T1000 (cell line): ENCODE measurements at places on chromosomes 7 and 10.

DNA sequence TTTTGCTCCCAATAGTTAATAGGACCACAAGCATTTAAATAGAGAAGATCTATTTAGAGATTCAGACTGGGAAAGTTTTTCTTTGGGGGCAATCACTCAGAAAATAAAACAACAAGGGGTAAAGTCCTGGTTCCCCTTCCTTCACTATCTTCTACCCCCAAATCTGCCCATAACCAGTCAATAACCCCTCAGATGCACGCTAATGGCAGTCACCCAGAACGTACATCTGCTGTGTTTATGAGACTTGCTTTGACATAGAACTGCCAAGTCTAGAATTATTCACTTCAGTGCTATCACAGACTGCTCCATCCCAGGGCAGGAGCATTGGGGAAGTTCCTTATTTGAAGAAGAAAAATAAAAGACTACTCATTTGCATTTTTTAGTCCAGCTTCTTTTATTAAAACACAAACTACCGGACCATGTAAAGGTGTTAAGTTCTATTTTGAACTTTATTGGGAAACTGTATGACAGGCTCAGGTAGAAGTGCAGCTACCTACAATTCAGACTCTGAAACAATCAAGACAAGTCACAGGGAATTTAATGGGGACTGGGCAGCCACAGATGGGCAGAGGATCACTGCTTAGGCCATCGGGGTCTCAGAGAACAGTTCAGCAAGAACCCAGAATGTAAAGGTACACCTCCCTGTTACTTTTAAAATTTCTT is 38.4 kb downstream of the ANK3 start:
- no peak for DNase-seq

DNA sequence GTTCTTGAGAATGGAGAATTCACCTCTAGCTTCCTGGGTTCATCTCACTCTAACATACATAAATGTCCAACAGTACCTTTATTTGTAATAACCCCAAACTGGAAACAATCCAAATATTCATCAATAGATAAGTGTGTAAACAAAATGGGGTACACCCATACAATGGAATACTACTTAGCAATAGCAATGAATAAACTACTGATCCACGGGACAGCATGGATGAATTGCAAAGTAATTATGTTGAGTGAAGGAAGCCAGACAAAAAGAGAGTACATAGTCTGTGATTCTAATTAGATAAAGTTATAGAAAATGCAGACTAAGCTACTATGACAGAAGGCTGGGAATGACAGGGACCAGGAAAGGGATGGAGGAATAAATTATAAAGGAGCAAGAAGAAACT is 391.3 kb downstream of the CCSER2 start:
- DNase-seq: no peak

DNA sequence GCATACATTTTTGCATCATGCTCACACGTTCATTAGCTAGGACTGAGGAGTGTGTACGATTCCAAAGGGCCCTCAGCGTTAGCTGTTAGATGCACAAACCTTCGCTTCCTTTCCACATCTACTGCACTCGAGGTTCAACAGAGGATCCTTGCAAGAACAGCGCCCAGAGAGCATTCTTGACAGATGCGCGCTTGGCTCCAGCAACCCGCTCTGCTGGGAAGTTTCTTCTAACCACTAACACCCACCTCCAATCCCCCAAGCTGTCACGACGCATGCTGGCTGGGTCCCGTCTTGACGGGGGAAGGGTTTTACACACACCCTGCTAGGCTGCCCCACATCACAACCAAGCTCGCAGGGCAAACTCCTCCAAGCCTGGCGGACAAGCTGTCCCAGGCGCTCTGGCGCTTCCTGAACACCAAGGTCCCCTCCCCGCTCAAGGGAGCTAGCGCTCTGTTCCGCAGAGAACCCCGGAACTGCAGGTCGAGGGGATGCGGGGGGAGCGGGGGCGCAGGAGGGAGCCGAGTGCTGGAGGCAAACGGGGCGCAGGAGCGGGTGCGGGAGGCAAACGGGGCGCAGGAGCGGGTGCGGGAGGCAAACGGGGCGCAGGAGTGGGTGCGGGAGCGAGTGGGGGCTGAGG is 653 bp upstream of the ADRB1 start:
- DNase-seq: no peak

DNA sequence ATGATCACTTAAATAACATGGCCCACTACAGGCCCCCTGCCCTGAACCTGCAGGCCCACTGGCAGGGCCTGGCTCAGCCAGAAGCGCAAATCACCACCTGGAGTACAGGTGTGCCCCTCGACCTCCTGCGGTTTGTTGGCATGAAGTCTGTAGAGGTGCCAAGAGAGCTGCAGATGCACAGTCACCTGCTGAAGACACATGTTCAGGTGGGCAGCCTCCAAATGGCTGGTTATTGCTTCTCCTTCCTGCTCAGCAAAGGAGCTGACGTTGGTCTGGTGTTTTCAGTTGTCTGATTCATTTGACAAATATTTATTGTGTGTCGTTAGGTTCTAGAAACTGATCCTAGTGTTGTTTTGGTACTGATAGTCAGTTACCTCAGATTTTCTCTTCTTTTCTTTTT is 29.0 kb downstream of the DHTKD1 start:
- no peak for DNase-seq

DNA sequence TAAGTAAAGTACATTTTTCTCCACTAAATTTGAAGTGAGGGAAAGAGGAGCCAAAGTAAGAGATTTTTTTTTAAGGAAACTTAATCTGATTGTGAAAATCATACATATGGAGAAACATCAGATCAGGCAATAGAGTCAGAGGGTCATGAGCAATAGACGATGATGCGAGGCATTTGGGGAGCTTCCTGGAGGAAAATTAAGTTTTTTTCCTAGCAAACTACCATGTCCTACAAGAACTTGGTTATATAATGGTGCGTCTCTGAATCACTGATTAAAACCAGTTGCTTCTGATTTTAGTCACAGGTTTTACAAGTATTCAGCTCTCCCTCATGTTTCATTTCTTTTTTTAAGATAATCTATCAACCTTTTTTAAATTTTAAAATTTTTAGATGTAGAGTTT is 52.1 kb upstream of the MTURN start:
- DNase-seq: no peak

- no peak for DNase-seq
Measured at GRCh38 chr10:88725798-88726197, 19.7 kb downstream of the LIPK start.

- DNase-seq: no peak
Measured at GRCh38 chr7:116802746-116803152, 59.6 kb upstream of the CAPZA2 start.

DNA sequence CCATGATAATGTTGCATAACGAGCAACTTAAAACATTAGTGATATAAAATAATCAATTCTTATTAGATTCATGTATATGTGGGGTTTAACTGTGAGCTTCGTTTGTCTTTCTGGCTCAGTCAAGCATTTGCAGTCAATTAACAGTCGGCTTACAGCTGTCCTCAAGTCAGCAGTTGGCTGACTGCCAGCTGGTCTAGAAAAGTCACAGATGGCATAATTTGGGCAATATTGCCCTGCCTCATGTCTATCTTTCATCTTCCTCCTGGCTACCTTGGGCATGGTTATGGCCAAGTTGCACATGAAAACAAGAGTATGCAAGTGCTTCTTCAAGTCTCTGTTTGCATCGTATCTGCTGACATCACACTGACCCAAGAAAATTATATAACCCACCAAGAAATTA is 186.1 kb upstream of the ZWINT start:
- no peak for DNase-seq

- no peak for DNase-seq
Measured at GRCh38 chr10:59880971-59881510, 25.3 kb downstream of the CCDC6 start.

GRCh38 chr10:126716366-126716765 is 45.9 kb upstream of the C10orf90 start:
- no peak for DNase-seq

GRCh38 chr7:104445393-104445792 is 117.0 kb downstream of the LHFPL3 start:
- no peak for DNase-seq

DNA sequence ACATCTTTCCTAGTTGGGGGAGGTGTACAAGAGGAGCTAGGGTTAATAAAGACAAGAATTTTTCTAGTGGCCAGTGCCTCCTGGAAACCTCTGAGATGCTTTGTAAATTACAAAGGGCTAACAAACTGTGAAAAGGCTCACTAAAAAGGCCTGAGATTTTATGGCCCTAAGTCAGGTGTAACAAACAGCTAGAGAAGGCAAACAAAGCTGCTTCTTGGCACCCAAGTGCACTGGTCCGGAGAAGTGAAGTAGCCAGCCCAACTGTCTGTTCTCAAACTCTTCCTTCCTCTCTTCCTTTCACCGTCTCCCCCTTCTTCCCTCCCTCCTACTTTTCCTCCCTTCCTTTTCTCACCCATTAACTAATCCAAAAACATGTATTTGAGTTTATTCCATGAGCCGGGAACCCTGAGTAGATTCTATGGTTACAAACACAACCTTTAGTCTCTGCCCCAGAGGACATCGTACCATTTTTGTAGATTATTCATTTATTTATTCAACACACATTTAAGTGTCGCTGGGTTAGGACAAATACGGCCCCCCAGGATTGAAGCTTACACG is 143.4 kb upstream of the PCGF5 start:
- no peak for DNase-seq

DNA sequence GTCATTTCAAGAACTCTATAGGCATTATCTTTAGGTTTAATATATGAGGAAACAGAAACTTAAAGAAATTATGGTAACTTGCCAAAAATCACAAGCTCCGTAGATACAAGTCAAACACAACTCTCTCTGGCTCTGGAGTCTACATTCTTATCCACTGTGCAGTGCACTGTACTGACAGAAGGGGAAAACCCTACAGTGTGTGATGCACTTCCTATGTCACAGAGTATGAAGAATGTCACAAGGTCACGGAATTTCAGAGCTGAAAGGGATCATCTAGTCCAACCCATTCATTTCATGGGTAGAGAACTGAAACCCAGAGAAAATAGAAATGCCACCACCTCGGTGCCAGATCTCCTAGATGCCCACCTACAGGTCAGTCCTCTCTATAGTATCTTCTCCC is 86.1 kb downstream of the LRRTM3 start:
- DNase-seq: no peak

DNA sequence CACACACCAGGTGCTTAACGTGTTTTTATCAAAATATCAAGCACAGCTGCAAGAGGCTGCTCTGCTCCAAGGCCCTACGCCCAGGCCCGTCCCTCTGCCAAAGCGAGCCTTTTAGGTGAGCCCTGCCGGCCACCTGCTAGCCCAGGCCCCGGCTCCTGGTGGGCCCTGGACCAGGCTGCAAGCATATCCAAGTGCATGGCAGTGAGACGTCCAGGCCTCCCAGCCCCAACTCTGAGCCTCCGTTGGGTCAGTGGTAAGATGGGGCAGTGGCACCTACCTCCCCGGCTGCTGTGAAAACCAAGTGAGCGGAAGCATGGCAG is 136.2 kb downstream of the LHPP start:
- no peak for DNase-seq

DNA sequence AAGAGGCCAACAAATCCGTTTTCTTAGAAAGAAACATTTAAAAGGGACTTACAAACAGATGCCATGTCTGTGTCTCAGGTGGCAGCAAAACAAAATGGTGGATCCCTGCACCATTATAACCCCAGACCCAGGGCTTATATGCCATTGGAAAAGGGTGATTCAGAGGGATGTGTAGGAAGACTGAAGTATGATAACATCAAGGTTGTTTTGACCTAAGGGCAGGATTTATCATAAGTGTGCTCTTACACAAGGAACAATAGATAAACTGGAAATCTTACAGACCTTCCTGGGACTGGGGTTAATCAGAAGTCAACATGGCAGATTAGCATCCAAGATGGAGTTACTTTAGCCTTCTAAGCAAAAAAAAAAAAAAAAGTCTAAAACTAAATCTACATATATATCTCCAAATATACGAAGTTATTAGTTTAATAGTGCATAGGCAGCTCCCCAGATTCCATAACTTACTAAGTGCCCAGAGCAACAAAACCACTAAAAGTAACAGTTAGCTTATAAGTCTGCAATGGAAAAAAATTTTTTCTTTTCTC is 34.3 kb upstream of the WNT16 start:
- no peak for DNase-seq
